ENCODE measurements at places on chromosomes 1 and 21.

DNA sequence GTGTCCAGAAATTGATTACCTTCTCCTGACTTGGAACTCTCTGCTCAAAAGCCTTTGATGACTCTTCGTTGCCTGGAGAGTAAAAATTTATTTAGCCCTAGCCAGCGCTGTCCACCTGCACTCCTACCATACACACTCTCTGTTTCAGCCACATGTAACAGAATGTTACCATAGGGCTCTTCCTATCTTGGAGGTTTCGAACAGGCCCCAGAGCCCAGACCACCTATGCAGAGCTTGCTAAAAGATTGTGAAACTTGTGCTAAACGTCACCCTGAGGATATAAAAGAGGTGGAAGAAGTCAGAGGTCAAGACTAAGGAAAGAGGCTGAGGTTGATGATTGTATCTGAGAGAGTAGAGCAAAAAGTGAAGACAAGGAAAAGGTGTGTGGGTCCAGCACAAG, 237.0 kb upstream of the HOOK1 start:
- no peak for DNase-seq

GRCh38 chr21:17393413-17393812, 119.4 kb upstream of the CXADR start:
- no peak for DNase-seq

GRCh38 chr1:24349891-24350290, 30.7 kb downstream of the GRHL3 start:
- no peak for DNase-seq

- no peak for DNase-seq
These were observed 74.1 kb upstream of the CD34 start for GRCh38 chr1:207984831-207985572.

DNA sequence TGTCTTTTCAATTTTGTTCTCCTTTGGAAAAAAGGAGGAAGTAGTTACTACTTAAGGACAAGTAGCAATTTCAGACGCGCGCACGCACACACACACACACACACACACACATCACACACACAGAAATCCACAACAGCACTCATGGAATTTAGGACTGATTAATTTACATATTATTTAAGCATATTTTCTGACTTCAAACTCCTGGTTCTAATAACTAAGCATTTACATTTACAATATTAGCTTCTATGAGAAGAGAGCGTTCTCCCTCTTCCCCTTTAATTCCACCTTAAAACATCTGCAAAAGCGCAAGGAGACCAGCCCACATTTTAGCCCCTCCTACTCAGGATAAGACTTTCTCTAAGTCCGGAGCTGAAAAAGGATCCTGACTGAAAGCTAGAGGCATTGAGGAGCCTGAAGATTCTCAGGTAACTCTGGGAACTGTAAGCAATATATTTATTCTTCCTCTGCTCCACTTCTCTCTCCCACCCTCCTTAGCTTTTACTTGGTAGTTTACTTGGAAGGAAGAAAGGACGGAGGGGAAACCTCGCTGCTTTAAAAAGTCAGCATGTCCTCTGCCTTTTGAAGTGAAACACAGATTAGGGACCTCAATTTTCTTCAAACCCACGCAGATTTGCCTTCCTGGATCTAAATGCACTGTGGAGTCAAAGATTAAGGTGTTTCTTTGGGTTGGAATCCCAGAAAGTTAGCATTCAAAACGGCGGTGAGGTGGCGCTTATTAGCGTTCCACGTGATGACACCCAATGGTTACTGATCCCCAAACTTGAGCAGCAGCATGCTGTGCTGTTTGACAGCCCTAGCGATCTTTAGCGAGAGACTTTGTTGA, at the start of gene PLA2G4A:
Gene PLA2G4A, plus strand, starts transcription at position 339 of the 844 bp plus-strand sequence. CDS start 25,406 bp downstream, outside the sequence.
- DNase-seq = peak; percentile 71

DNA sequence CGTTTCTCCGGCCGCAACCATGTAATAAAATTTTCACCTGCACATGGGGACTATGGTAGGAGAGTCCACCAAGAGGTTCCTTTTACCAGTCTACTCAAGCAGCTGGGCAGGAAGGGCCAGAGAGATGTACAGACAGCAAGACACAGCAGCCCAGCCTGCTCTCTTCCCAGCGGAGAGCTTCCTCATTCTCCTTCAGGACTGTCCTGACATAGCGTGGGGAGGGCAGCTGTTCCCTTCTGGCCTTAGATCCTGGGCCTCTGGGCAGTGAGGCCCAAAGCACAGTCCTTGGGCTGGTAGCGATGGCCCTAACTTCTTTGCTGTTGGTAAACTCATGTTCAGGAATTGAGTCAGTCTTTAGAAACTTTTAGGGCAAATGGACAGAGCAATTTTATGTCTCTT, 89.1 kb downstream of the BCAR3 start:
- DNase-seq = no peak

- DNase-seq = no peak
These were observed 292.1 kb upstream of the FMN2 start for GRCh38 chr1:239799617-239800016.

DNA sequence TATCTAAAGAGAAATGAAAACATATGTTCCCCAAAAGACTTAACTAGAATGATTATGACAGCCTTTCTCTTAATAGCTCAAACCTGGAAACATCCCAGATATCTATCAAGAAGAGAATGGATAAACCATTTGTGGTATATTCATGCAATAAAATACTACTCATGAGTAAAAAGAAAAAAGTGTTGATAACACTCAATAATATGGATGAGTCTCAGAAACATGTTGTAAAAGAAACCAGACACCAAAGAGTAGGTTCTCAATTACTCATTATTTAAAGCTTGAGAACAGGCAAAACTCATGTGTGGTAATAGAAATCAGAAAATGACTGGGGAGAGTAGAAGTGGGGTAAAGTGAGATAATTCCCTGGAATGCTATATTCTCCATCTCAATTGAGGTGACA, 154.1 kb downstream of the PHTF1 start:
- DNase-seq = no peak

DNA sequence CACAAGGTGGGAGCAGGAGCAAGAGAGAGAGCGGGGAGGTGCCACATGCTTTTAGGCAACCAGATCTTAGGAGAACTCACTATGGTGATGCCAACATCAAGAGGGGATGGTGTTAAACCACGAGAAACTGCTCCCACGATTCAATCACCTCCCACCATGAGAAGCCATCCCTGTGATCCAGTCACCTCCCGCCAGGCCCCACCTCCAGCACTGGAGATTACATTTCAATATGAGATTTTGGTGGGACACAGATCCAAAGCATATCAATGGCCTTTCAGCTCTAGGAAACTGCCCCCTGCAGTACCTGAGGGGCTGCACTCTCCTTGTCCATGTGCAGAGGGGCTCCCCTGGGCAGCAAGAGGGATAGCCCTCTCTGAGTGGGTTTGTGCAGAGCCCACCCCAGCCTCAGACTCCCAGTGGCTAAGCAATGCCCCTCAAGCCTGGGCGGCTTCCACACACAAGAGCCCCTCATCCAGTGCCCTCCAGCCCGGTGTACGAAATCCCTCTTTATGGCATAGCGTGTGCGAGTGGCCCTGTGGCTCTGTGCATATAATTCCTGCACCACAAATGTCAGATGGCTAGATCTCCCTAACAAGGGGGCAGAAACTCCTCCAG, 15.5 kb upstream of the PRDM16 start:
- DNase-seq = no peak

GRCh38 chr1:31421371-31422040, 8.5 kb downstream of the SERINC2 start:
- DNase-seq = peak; percentile 22

DNA sequence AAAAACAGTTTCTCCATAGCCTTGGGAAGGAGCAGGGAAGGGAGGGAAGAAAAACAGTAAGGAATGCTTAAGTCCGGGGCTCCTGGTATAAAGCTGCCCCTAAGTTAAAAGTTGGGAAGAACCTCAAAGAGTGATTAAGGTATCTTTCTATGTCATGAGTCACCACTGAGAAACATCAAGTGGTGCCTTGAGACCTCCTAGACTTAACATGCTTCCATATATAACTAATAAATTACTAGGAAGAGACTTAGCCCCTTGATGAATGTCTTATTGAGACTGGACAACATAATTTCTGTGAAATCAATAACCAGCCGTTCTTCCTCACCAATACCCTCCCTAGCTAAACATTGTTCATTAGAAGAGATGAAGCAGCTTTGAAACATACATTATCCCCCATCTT, 121.8 kb upstream of the SLC44A3 start:
- DNase-seq = peak; percentile 48

DNA sequence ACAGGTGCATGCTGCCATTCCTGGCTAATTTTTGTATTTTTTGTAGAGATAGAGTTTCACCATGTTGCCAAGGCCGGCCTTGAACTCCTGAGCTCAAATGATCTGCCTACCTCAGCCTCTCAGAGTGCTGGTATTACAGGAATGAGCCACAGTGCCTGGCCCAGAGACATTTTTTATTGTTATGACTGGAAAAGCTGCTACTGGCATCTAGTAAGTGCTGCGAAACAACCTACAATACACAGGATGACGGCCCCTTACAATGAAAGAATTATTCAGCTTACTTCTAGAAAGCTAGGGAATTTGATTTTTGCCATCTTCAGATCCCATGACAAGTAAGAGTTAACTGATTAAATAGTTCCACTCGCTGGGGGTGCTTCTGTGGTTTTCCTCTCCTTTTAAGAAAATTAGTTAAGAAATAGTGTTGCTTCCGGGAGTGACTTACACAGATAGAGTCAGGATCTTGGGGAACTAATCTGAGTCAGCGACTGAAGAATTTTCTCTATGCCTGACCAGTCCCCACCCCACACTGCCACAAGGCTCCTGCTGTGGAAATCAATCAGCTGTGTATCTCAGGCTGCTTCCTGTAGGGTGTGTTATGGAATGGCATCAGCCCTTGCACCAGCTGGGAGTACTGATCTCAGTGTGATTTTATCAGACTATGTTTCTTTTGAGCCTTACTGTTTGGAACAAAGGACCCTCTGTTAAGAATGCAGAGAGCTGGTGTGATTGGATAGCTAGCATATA, 93.0 kb upstream of the BMP8A start:
- DNase-seq = peak; percentile 99

DNA sequence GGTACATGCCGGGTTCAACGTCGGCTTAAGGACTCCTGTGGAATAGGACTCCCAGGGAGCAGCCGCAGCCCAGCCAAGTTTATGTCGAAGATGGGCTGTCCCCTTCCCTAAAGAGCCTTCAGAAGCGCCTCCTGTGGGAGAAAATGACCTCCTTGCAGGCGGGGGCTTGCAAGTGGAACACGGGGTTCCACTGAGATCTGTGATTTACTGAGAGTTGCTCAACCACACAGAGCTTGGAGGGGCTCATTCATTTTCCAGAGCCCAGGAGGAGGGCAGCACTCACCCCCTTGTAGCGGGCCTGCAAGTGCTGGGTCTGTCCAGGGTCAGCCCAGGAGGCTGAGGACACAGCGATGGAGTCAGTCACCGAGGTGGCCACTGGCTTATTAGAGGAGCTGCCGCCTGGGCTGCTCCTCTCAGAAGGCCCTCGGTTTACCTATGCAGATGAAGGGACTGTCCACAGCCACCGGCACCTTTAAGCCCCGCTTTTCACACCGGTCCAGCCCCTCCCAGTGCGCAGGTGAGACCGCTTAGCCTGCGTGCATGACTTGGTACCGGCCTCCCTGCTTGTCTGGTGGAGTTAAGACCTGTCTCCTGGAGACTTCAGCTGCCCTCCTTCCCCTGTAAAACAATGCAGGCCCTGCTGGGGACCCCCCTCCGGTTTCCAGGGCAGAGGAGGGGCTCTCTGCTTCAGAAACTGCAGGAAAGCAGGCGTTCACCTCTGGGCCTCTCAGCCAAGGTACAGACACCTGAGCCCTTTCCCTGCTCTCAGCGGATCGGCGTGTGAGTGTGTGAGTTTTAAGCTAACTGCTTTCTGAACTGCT, 57.5 kb downstream of the ATP5PO start:
- DNase-seq = no peak

- no peak for DNase-seq
These were observed 24.2 kb upstream of the PHGDH start for GRCh38 chr1:119687434-119688079.

DNA sequence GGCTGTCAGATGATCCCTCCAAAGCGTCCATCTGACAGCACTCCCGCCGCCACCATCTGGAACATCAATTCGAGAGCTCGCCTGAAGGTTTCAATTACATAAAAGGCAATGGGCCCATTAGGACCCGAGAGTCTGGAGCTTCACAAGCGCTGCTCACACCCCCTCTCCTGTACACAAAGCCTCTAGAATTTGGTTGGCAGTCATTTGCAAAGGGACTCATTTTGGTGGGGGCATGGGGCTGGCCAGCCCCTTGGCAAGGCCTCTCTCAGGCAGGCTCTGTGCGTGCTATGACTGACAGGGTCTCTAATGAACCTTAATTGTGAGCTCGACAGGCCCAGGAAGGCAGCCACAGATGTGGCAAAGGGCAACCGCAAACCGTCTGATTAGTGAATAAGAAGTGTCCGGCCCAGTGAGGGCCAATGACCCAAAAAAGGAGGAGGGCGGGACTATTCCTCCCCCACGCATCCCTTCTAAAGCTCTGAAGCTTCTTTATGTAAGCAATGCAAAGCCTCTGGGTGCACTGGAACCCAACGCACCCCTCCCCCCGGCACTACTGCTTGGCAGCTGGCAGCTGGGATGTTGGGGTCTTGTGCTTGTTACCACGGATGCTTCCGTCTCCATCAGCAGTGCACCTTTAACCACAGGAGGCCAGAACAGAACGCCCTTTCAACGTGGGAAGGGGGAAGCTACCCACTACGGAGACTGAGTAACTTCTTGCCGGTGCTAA, 79.4 kb downstream of the CAPZB start:
- peak; percentile 7 for DNase-seq

DNA sequence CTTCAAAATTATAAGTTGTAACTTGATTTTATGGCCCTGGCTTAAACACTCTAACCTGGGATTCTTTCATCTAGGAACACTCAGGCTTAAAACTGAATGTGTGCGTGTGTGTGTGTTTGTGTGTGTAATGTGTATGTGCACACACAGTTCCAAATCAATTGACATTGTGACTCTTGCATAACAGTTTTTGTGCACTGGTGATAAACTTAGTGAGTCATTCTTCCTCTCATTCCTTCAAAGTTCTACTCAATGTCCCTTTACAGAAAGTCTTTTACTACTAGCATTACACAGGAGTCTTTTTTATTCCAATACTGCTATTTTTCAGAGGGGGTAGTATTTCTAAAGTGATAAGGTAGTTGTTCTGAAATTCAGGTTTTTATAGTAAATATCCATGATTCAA, 943.6 kb downstream of the KCNT2 start:
- peak; percentile 24 for DNase-seq

- peak; percentile 97 for DNase-seq
These were observed at the start of gene ADAR for GRCh38 chr1:154607609-154608396. TSS of gene ADAR (minus strand) at chr1:154608186. CDS start at chr1:154608006, 180 bp downstream.

DNA sequence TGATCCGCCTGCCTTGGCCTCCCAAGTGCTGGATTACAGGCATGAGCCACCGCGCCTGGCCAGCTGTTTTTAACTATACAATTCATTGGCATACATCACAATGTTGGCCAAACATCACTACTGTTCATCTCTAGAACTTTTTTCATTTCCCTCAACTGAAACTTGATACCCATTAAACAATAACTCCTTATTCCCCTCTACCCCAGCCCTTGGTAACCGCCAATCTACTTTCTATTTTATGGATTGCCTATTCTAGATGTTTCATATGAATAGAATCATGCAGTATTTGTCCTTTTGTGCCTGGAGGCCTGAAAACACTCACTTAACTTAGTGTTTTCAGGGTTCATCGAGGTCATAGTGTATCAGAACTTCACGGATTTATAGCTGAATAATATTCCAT, 16.2 kb downstream of the BTF3L4 start:
- DNase-seq = no peak
